ENCODE measurements at places on chromosomes 6 and 20. TPM values are rescaled to one million over a fixed set of nuclear protein-coding genes. Genes with fewer than 3 reads are reported as not detected.

Gene DDR1
- 4.8 TPM for total RNA-seq

Gene BTN1A1
- total RNA-seq, result not detected

Gene TMEM217
- total RNA-seq, result 5.8 TPM

Gene ABHD16B
- total RNA-seq, result not detected
